ENCODE measurements at places on chromosomes 5 and 9.

DNA sequence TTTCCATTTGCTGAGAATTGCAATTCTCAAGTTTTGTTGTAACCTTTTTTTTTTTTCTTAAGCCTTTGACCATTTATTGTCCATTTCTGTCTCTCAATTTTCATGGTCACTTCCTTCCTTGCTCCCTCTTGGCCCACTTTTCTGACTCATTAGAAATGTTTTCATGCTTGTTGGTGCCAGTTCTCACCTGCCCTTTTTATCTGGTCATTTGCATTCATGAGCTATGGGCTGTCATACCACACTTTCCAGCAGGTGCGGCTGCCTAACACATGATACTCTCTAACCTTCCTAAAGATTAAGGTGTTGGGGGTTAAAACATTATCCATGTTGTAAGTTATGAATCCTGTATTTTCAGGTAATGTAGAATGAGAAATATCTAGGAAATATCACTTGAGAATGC, 150.5 kb upstream of the TLX3 start:
- no peak for DNase-seq

GRCh38 chr5:125970631-125971307, 452.4 kb upstream of the GRAMD2B start:
- no peak for DNase-seq

DNA sequence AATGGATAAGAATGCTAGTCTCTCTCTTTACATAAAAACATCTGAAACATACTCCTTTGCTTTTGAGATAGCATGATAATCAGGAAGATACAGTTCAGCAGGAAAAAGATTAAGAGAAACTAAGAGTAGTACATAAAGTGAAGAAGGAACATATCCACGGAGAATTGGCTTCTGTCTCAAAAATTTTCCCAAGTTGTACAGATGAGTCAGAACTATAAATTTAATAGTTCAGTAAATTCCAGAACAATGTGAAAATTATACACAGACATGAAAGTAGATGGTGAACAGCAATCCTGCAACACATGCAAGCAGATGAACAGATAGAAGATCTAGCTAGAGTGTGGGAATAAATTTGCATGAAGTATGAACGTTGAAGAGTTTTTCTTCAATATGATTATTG, 691.4 kb upstream of the RIOK2 start:
- DNase-seq = no peak

- DNase-seq = no peak
Measured at GRCh38 chr9:93192721-93193387, 8.9 kb downstream of the WNK2 start.

GRCh38 chr5:107157809-107158208, 512.9 kb downstream of the EFNA5 start:
- no peak for DNase-seq

DNA sequence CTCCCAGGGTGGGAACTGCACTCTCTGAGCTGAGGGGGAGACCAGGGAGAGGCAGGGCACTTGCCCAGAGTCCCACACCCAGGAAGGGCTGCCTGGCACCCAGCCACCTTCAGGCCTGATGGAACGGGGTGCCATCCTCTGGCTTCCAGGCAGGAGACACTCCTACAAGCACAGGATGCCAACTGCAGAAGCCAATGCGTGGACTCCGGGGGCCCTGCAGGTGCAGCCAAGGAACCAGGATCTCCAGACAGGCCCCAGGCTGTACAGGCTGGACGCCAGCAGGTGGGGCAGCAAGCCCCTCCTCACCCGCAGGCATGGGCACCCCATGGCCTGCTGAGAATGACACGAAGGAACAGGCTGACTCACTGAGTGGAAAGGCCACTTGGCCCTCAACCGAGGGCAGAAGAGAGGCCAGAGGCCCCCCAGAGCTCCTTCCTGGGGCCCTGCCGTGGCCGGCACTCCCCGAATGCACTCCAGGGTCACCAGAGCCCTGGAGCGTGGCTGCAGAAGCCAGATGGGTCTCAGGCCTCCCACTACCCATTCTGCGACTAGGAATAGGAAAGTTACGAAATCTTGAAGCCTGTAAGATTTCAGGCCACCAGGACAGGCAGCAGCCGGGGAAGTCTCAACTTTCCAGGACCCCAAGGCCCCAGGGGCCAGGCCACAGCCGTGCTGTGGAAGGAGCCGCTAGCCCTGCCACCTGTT, 15.7 kb downstream of the NACC2 start:
- DNase-seq = no peak

DNA sequence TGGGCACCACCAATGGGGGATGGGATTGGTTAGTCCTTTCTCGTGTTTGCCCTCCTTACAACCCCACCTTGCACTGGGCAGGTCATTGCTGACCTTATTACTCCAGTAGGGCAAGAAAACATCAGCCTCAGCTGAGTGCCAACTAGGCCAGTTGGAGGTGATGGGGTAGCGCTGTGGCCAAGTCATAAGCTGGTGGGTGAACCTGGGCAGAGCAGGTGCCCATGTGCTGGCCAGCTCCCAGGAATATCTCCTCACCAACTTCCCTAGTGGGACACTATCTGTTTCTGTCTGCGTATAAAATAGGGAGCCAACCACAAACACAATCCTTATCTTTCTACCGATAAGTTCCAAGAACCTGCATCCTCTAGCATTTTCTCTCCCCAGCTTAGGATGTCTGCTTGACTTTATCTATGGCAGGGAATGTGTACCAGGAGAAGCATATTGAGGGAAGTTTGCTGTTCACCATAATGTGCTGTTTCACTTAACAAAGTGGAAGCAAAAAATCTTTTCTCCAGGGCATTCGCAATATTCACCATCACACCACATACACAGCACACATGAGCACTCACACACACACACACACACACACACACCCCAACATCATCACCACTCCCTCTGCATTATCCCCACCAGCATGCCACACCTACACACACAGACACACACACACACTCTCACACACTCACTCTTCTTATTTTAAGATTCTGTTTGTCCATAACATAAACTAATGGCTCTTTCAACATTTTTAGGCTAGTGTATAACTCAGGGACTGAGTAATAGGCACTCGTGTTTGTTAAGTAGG, 390.0 kb downstream of the ENC1 start:
- DNase-seq = no peak

DNA sequence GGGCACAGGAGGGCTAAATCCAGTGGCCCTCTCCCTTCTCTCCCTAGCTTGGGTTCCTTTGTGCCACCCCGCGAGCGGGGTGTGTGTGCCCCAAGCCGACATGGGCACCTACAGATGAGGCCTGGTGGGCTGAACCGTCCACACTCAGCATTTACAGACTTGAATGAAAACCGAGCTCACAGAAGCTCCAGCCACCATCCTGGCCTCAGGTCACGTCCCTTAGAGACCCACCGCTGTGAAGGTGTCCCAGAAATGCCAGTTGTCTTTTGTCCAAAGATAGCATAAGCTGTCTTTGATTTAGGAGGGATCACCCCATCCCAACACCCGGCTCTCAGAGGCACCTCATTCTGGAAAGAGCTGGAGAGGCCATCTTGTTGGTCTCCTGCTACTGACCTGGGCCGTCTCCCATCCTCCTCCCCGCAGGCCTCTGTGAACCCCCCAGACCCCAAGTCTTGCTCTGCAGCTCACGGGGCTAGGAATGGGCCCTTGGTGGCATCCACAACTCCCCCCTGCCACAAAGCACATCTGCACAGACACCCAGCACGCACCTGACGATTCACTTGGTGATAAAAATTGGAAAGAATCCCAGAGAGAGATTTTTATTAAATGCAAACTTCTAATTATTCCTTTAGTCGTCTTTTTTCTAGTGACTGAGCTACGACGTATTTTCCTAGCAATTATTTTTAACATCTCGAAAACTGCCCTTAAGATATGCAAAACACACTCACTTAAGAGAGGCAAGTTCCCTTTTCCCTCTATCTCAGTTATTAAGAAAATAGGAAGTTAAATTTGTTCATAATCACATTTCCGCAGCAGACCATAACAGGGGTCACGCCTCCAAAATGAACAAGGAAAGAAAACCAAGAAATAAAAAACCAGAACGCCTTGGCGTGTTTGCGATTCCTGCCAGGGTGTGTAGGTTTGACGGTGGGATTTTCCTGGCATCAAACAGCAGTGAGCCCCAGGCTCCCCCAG, 80.5 kb upstream of the LMX1B start:
- no peak for DNase-seq

DNA sequence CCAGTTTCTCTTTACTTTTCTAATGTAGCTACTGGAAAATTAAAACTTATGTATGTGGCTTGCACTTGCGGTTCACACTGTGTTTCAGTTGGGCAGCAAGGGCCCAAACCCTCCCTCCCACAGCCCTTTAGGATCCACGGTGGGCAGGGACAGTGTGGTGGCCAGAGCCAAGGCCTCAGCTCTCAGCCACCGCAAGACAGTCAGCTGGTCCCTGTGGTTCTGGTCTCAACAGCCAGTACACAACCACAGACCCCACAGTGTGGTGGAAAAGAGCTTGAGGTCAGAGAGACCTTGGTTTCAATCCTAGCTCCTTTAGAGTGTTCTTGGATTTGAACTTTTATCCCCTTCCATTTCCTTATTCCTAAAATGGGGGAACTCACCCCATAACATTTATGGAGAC, 153.0 kb upstream of the SMIM23 start:
- no peak for DNase-seq

DNA sequence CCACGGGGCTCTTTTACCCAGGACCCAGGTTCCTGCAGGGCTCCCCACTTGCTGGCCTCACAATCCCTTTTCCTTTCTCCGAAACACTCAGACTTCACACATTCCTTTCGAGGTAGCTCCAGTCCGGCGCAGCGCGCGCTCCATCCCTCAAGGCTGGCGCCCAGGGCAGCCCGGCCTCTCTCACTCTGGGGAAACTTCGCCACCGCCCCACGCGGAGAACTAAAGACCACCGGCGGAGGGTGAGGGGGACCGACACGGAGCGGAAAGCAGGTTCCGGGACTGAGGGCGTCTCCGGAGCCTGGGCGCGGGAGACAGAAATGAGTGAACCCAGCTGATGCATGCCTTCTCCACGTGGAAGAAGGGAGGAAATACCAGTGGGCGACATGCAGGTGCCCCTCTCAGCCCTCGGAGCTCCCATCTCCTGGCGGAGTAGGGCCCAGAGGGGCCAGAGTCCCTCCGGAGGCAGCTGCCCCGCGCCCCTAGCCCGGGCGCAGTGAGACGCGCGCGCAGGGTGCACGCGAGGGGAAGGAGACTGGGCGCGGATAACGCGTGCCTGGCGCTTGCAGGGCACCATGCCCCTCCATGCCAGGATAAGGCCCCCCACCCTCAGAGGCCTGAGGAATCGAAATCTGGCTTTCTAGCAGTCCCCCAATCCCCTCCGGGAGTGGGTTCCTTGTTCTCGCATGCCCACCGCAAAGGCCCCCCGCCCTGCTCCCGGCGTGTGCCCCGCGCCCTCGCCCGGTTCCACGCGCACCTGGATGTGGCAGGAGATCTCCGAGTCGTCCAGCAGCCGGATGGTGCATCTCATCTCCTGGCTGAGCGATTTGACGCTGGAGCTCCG, 650 bp downstream of the FRMD3 start:
- no peak for DNase-seq

- no peak for DNase-seq
Measured at GRCh38 chr9:87710443-87710842, 15.5 kb upstream of the CTSL start.

DNA sequence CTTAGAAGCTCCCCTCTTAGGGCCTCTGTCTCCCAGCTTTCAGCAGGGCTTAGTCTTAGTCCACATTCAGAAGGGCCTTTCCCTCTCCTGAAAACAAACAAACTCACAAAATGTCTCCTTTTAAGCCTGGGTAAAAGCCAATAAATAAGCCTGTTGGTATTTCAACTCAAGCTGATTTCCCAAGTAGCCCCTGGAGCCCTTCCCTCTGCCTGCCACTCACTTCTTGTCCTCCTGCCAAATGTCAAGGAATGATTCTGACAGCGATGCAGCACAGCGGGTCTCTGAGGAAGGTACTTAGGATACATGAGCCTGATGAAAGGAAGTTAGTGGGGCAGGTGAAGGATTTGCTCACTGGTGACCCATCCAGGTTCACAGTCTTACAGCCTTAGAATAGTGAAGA, 210.5 kb downstream of the PJA2 start:
- no peak for DNase-seq

DNA sequence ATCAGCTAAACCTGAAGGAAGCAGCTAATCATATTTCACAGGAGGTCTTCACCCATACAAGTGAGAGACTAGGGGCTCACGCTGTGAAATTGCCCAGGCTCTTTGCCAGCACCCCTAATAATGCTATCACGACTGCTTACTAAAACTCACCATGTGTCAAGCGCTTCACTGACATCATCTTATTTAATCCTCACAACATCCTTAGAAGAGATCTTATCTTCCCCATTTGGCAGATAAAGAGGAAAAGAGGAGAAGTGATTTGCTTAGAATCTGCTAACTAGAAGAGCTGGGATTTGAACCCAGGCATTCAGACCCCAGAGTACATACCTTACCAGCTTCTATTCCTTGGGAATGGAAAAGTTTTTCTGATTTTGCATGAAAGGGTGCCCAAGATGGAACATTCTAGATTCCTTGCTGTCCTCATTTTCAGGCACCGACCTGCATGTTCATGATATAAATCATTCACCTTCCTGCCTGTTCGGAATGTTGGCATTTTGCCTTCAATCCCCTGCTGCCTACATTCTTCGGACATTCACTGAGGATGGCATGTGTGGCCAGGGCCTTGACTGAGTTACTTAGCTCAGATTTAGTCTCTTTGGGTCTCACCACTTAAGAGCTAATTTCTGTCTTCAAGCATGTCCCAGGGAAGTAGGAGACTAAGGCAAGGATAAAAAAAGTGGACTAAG, 88.1 kb downstream of the SH3TC2 start:
- no peak for DNase-seq

GRCh38 chr9:98369896-98370295, 114.4 kb upstream of the TBC1D2 start:
- DNase-seq = no peak

- no peak for DNase-seq
Measured at GRCh38 chr9:130563797-130564196, 15.6 kb upstream of the FUBP3 start.

DNA sequence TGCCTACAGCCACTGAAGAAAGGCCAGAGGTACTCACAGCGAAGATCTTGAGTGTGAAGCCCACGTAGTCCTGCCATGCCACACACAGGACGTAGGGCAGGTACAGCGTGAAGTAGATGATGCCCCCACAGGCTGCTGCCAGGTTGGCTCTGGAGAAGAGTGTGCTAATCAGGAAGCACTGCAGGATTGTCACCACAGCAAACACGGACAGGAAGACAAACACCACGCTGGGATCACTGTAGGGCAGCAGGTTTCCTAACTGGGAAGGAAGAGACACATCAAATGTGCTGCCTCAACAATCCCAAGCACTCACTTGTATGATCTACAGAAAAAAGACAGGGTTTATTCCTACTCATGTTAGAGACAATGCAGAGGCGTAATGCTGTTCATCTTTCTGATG, 63.0 kb downstream of the NIPSNAP3B start:
- no peak for DNase-seq

GRCh38 chr9:130448771-130449603, 4.2 kb downstream of the ASS1 start:
- no peak for DNase-seq

GRCh38 chr5:6712577-6713273, 507 bp upstream of the TENT4A start:
- DNase-seq = peak; percentile 93

- no peak for DNase-seq
Measured at GRCh38 chr9:83431101-83432060, 106.8 kb downstream of the FRMD3 start.

GRCh38 chr9:23341346-23341745, 484.7 kb downstream of the ELAVL2 start:
- no peak for DNase-seq

Data from brain pericyte (primary cell).